ENCODE measurements at places on chromosomes 12 and 14. TPM values are rescaled to one million over a fixed set of nuclear protein-coding genes. Genes with fewer than 3 reads are reported as not detected.
A peak's percentile ranks its signal among the peaks of the same experiment; 100 is the strongest.

GRCh38 chr14:75267141-75267721 is 11.4 kb upstream of the FOS start:
- H3K27me3 ChIP-seq, result no peaks in the 10 kb centered on the region
- H3K4me3 ChIP-seq, result no peak overlapping the region
- DNase-seq, result no peak
- H3K4me1 ChIP-seq, result no peaks in the 10 kb centered on the region
- H3K36me3 ChIP-seq, result no peaks in the 10 kb centered on the region

GRCh38 chr12:29638528-29638927 is 141.0 kb upstream of the OVCH1 start:
- no peaks in the 10 kb centered on the region for H3K36me3 ChIP-seq
- H3K27ac ChIP-seq, result no peak overlapping the region
- no peaks in the 10 kb centered on the region for H3K27me3 ChIP-seq
- no peaks in the 10 kb centered on the region for H3K4me1 ChIP-seq
- H3K4me3 ChIP-seq, result no peak overlapping the region

DNA sequence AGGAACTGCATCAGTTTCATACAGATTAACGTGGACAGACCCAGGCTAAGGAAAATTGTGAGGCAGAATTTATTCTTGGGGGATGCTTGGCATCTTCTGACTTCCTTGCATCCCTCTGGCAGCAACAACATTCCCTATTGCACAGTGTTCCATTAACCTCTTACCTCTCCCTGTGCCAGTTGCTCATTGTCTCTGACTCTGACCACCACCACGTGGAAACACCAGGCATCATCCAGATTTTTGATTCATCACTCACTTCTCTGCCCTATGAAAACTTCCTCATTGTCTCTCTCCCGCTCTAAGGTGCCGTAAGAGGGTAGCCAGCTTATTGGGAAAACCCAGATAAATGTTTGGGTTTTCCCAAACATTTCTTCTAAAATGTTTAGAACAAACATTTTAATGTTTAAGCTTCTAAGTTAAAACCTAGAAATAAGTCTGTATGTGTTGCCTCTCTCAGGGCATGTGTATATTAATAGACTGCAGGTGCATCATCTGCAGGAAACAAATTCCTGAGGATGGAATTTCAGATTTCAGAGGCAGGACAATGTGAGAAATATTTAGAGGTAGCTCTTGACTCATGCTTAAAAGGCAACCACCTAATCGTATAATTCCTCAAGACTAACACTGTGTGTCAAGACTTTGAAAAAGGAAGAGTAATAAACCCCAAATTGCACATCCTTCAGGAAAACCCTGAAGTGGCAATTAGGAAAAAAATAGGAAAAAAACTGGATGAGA is 64.5 kb upstream of the SLC35F4 start:
- no peak for DNase-seq
- no peak overlapping the region for H3K4me3 ChIP-seq
- no peak overlapping the region for H3K27ac ChIP-seq
- H3K27me3 ChIP-seq, result no peaks in the 10 kb centered on the region
- H3K4me1 ChIP-seq, result no peaks in the 10 kb centered on the region
- no peaks in the 10 kb centered on the region for H3K36me3 ChIP-seq

DNA sequence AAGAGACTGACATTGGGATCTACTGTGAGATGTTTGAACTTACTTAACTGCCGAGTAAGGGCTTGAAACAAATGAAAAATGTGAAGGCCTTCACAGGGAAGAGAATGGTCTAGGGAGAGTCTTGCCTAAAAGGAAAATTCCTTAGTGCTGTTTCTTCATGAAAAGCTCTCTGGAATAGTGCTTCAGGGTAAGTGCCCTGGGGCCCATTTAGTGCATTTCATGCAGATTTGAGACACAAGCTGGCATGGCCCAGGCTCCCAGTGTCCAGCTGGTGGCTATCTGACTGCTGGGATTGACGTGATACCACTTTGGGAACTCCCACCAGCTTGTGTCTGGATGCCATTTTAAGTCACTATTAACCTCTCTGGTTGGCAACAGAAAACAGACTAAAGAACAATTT is 26.9 kb downstream of the BEST3 start:
- H3K4me3 ChIP-seq, result no peak overlapping the region
- no peaks in the 10 kb centered on the region for H3K4me1 ChIP-seq
- H3K27ac ChIP-seq, result no peak overlapping the region
- DNase-seq, result no peak

GRCh38 chr12:133038118-133038709 is 905 bp downstream of the ZNF84 start:
- DNase-seq, result no peak
- peaks cover 27% of the 10 kb centered on the region for H3K36me3 ChIP-seq
- no peaks in the 10 kb centered on the region for H3K4me1 ChIP-seq
- H3K27ac ChIP-seq, result peak overlapping the region; percentile 92

DNA sequence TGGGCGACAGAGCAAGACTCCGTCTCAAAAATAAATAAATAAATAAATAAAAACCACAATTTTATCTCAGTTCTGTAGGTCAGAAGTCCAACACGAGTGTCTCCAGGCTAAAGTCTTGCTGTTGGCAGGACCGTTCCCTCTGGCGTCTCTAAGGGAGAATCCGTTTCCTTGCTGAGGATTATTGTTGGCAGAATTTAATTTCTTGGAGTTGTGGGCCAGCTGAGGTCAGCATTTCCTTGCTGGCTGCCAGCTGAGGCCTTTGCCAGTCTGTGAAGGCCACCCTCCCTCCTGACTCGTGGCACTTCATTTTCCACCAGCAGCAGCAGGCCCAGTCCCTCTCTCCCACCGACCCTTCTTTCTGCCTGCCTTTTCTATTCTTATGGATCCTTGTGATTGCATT is 17.2 kb downstream of the PSMC1 start:
- H3K36me3 ChIP-seq, result peaks cover 59% of the 10 kb centered on the region
- no peak overlapping the region for H3K4me3 ChIP-seq
- no peak overlapping the region for H3K27ac ChIP-seq
- H3K27me3 ChIP-seq, result no peaks in the 10 kb centered on the region

DNA sequence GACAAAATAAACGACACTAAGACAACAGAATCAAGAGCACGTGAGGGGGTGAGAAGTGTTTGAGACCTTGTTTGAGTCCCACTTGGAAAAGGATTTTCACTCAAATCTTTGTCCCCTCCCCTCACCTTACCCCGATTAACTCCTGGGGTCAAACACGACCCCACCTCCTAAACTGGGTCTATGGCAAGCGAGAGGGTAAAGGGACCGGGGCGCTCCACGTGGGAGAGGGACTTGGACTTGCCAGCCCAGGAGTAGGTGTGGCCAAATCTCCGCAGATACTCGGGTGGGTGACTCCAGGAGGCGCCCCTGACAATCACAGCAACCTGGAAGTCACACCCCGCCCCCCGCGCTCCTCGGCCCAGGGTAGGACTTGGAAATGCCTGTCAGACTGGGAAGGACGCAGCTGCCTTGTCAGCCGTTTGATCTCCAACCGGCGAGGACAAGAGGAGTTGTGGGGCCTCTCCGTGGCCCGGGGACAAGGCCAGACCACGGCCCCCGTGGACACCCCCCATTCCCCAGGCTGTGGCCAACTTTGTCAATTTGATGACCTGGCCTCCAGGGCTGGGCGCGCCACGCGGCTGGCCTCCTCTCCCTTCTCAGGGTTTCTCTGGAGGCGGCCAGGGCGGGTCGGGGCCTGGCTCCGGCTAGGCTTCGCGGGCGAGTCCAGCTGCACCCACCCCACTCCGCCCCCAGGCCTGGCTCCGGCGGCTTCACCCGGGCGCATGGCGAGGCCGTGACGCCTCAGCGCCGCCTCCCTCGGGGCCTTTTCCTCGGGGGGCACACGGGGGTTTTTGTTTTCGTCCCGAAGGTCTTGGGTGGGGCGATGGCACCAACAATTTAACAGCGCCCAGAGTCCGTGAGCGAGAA is 1.1 kb upstream of the BCL11B start:
- H3K36me3 ChIP-seq, result no peaks in the 10 kb centered on the region
- H3K4me3 ChIP-seq, result no peak overlapping the region
- no peak overlapping the region for H3K27ac ChIP-seq
- H3K27me3 ChIP-seq, result peaks cover 81% of the 10 kb centered on the region
- peak; percentile 43 for DNase-seq

DHRS2 gene
- 1.2 TPM for polyA plus RNA-seq

RTN1 gene
- polyA plus RNA-seq, result 1.6 TPM

SLC39A2 gene
- polyA plus RNA-seq, result not detected

RFC5 gene
- polyA plus RNA-seq, result 15.3 TPM

SLC7A7 gene
- 0.19 TPM for polyA plus RNA-seq

RAB3IP gene
- polyA plus RNA-seq, result 5.4 TPM

GPR135 gene
- polyA plus RNA-seq, result 2.3 TPM

PZP gene
- polyA plus RNA-seq, result not detected

KRT77 gene
- polyA plus RNA-seq, result not detected

AKAP5 gene
- 0.28 TPM for polyA plus RNA-seq

All from SK-N-SH (cell line).